ENCODE measurements at places on chromosomes 7 and 10.

- no peak for DNase-seq
Observed at GRCh38 chr7:28125431-28126409, 54.9 kb downstream of the JAZF1 start.

GRCh38 chr7:156305351-156305750 lies 335.2 kb upstream of the RNF32 start:
- DNase-seq: no peak

DNA sequence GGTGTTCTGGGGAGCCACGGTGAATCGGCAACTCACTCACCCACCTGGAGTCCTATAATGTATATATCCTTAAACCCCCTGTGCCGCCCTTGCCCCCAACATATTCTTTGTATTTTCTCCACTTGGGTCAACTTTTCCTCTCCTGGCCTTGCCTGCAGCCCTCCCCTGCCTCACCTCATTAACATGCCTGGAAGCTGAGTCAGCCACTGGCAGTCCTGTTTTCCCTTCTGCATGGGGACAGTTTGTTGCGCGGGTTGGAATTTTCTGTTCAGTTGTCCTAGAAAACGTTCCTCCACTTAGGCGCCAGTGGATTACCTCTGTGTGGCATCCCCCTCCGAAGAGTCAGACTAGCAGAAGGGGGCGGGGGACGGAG lies 97.4 kb downstream of the C10orf105 start:
- no peak for DNase-seq

- DNase-seq: no peak
Observed at GRCh38 chr7:76377186-76377918, 18.6 kb upstream of the YWHAG start.

GRCh38 chr7:23404546-23405239 lies 65.6 kb downstream of the IGF2BP3 start:
- DNase-seq: no peak

GRCh38 chr7:92400013-92400412 lies 47.3 kb upstream of the GATAD1 start:
- no peak for DNase-seq

GRCh38 chr10:77049896-77050295 lies 587.7 kb downstream of the KCNMA1 start:
- DNase-seq: no peak

DNA sequence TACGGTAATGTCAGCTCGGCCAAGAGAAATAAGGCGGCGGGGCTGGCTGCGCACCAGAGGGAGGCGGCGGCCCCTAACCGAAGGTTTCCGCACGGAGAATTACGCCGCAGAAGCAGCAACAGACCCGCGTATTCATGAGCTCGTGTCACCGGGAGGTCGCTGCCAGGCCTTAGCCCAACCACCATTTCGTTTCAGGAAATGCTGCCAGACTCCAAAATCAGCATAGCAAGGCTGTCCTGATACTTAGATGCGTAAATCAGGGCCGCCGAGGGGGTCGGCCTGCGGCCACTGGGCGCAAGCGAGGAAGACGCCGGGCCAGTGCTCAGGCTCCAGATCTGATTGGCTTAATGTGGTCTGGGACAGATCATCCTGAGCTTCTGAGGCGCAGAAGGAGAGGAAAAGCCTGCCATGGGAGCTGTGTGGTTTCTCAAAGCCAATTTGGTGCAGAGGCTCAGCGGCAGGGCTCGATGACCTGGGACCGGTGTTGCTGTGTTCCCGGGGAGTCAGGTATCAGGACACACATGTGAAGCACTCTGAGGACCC lies 247.9 kb downstream of the BAMBI start:
- no peak for DNase-seq

DNA sequence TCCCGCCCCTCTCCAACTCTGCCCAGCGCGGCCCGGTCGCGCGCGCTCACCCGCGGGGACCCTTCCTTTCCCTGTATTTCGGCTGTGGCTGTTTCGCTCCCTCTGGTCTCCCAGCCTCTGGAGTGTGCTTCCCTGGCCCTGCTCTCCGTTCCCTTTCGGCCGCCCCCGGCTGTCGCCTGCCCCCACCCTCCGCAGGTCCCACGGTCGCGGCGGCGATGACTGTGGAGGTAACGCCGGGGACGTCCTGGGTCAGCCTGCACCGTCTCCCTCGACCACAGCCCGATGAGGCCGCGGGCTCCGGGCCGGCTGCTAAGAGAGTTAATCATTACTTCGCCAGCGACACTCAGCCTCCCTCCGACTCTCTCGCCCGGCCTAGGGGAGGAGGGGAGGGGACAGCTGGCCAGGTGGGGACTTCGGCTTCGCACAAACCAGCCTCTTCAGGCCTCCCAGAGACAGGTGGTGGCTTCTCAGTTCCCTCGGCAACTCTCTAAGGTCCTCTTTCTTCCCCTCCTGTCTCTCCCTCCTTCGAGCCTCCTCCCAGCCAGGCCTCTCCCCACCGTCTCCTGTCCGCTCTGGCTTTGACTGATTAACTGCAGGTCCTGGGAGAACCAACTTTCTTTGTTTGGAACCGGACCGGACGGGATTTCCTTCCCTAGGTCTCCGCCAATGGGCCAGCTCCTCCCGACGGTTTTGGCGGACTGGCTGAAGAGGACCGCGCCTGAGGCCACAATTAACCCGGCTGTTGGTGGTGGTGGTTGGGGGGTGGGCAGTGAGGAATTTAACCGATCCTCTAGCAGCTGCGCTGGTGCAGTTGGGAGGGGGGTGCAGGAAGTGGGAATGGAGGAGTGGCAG lies 5.6 kb upstream of the PAX2 start:
- DNase-seq: no peak

DNA sequence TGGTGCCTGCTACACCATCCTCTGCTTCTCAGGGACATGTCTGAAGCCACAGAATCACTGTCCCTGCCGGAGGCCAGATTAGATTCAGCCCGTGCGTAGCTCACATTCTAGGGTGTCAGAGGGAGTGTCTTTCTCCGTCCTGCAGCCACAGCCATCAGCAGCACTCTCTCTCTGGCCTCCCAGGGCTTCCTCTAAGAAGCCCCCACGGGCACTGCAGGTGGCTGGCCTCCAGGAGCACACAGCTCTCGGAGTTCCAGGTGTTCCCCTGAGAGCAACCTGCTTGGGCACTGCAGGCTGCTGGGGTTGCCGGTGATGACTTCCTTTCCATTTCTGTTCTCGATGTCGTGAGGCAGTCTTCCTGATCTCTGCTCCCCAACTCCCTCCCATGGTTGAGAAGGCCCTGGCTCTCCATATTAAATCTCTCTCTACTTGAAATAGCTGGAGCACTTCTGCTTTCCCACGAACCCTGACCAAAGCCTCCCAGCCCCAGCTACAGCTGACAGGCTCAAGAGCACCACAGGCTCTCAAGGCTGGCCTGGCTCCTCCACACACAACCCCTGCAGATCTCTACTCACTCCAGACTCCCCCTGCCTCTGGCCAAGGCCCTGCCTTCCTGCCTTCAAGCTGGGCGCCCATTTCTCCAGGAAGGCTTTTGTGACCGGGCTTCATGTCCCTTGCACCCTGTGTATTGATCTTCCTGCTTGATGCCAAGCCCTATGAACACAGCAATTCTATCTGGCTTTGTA lies 49.0 kb upstream of the TMEM72 start:
- DNase-seq: no peak

DNA sequence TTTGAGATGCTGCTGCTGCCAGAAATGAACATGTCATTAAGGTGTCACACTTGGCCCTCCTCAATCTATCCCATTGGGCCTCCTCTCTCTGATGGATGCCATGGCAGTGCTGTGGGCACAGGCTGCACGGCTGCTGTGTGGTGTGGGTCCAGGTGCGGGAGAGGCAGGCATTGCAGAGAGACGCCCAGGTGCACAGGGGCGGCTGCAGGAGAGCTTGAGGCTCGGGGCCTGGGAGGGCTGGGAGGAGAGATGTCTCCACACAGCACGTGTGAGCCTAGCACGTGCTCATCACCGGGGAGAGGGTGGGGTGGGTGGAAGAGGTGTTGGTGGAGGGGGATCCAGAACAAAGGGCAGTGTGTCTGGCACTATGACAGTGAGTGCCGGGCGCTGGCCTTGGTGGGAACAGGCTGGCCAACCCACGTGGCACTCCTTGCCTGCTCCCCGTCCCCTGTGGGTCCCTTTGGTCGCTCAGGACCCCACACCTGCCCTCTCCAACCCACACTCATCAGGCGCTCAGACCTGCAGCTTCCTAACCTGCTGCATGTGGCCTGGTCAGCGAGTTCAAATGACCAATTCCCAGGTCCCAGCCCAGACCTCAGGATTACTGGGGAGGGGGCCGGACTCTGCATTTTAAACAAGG lies 39.9 kb upstream of the BNIP3 start:
- no peak for DNase-seq

- DNase-seq: no peak
Observed at GRCh38 chr10:33507662-33508425, 173.4 kb upstream of the NRP1 start.

DNA sequence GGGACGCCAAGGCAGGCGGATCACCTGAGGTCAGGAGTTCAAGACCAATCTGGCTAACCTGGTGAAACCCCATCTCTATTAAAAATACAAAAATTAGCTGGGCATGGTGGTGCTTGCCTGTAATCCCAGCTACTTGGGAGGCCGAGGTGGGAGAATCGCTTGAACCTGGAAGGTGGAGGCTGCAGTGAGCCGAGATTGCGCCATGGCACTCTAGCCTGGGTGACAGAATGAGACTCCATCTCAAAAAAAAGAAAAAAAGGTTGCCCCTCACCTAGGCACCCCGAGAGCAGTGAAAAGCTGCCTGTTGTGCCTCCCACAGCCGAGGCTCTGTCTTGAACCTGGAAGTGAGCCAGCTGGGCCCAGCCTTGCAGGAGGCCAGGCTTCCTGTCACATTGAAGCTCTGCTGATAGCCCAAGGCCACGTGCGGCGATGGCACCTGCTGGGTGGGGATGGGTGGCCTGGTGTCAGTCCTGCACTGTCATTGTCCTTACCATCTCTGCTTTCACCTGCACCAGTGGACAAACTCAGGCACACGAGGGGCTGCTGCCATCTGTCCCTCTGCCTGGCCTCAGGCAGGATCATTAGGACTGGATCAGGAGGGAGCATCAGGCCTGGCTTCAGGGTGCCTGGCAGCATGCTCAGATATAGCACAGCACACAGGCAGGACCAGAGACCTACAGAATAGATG lies 37.8 kb downstream of the DNAJB12 start:
- no peak for DNase-seq

DNA sequence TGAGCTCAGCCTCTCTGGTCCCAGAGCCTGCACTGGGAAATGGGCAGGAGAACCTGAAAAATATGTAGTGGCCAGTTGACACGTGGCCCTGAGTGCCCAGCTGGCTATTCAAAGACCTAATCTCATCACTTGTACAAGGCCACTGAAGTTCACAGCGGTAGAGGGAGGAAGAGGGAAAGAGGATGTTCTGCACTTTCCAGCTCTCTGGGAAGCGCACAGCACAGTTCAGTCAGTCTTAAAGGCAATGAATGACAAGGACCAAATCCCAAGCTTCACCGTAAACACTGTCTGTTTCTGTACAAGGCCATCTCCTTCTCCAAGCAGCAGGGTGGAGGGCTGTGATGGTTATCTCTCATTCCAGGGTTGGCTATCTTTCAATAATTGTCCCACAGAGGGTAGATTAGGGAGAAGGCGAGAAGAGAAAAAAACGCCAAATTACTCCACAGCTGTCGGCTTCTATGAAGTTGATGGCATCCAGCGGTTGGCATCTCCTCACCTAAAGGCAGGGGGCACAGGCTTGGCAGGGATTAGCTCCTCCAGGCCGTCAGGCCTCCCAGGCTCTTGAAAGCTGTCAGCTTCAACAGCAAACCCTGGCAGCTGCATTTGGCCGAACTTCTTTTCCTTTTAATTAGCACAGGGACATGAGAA lies 10.6 kb downstream of the SFMBT2 start:
- no peak for DNase-seq

- no peak for DNase-seq
Observed at GRCh38 chr7:141074162-141074991, 513 bp downstream of the TMEM178B start.

DNA sequence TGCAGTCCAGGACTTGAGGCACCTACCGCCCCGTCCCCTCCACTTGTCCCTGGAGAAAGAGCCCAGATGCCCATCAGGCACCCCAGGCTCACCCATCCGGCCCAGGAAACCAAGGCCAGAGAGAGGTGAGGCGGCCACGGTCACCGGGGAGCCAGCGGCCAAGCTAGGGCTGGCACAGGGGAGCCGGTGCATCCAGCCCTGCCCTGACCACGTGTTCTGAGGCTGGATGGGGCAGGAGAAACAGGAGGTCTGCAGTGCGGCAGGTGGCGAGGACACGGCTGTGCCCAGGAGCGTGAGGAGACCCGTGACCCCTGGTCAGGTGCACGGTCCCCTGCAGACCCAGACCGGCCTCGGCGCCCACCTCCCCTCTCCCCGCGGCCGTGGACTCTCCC lies 27.6 kb downstream of the UNCX start:
- no peak for DNase-seq

DNA sequence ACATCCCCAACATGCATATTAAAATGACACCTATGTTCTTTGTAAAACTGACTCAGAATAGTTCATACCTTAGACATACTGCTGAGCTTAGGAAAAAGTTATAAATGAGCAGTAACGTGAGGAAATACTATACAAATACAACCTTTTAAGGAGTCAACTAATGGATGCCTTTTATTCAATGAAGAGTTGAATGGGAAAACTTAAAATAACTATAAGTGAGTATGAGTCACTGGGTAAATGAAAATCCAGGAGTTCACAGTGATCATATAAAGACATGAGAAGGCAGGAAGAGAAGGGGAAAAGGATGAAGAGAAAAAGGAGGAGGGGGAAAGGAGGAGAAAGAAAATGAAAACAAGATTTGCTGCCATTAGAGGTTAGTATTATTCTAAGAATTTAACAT lies 157.8 kb upstream of the PCDH15 start:
- DNase-seq: no peak

DNA sequence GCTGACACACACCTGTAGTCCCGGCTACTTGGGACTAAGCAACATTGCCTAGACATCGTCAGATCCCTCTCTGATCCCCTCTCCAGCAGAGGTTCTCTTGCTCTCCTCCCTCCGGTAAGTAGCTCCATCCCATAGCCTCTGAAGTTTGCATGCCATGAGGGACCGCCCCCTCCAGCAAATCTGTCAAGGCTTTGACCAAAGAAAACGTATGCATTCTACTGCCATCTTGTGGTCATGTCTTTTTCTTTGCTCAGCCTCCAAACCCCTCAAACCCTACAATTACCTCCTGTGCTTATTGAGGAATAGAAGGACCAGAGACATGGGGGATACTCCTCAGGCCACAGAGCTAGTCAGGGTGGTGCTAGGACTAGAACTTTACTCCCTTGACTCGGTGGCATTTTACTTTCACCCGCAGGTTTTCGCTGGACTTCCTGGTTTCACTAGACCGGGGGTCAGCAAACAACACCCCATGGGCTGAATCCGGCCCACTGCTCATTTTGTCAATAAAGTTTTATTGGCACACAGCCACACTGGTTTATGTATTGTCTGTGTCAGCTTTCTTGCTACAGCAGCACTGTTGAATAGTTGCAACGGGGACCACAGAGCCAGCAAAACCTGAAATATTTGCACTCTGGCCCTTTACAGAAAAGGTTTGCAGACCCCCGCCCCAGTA lies 202.6 kb upstream of the FOXK1 start:
- DNase-seq: no peak

DNA sequence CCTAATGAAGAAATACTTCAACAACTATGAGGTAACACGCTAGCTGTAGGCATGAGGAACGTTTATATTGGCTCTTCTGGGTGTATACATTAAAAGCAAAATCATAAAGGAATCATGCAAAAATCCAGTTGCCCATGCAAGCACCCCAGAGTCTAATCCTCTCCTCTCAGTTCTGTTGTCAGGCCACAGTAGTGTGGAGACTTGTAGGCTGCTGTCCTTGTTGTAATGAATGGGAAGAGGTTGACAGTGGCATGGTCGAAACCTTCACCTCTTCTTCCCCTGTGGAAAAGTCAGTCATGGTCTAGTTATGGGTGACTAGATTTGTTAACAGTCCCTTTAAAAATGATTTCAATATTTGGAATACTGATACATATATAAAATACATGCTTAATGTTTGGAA lies 121.3 kb downstream of the CNOT4 start:
- DNase-seq: no peak

Data from esophagus squamous epithelium (tissue), 5 donors.